ENCODE measurements at places on chromosomes 1 and 21.

DNA sequence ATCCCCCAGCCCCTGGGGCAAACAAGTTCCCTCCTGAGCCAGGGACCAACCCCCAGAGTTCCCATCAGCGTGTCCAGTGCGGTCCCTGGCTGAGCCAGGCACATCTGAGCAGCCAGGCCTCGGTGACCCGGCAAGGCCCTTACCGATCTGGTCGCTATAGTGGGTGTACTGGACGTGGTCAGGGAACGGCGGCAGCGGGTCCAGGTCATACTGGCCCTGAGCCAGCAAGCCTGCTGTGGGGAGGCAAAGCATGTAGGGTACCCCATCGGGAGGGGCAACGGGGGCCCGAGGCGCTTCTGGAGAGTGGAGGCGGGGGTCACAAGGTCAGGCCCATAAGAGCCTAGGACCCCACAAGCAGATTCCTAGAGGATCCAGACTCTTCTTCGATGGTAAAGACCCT is 3.5 kb downstream of the MFAP2 start:
- DNase-seq = no peak

- DNase-seq = no peak
These were observed 232.6 kb upstream of the C1orf174 start for GRCh38 chr1:4132352-4133296.

GRCh38 chr1:240465531-240465940 is 146.4 kb downstream of the GREM2 start:
- no peak for DNase-seq

DNA sequence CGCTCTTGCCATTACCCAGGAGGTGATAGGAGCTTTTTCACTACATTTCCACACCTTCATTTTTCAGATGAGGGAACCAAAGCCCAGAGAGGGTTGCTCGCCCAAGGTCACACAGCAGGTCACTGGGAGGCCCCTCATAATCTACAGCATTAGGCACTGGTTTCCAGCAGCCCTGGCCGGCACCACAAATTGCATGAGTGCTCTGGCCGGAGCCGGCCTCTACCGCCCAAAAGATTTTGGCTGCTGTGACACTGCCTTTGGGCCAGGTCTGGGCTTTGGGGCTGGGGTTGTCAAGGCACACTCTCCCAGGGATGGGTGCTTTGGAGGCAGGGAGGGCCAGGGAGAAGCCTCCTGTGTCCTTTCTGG is 15.4 kb downstream of the DHRS3 start:
- no peak for DNase-seq

GRCh38 chr1:192973988-192974387 is 85.2 kb downstream of the UCHL5 start:
- no peak for DNase-seq

- no peak for DNase-seq
These were observed 89.2 kb upstream of the SELENON start for GRCh38 chr1:25710583-25711347.

GRCh38 chr1:41783189-41783639 is 135.5 kb downstream of the HIVEP3 start:
- peak; percentile 12 for DNase-seq

GRCh38 chr1:107459204-107459904 is 318.5 kb downstream of the NTNG1 start:
- no peak for DNase-seq

DNA sequence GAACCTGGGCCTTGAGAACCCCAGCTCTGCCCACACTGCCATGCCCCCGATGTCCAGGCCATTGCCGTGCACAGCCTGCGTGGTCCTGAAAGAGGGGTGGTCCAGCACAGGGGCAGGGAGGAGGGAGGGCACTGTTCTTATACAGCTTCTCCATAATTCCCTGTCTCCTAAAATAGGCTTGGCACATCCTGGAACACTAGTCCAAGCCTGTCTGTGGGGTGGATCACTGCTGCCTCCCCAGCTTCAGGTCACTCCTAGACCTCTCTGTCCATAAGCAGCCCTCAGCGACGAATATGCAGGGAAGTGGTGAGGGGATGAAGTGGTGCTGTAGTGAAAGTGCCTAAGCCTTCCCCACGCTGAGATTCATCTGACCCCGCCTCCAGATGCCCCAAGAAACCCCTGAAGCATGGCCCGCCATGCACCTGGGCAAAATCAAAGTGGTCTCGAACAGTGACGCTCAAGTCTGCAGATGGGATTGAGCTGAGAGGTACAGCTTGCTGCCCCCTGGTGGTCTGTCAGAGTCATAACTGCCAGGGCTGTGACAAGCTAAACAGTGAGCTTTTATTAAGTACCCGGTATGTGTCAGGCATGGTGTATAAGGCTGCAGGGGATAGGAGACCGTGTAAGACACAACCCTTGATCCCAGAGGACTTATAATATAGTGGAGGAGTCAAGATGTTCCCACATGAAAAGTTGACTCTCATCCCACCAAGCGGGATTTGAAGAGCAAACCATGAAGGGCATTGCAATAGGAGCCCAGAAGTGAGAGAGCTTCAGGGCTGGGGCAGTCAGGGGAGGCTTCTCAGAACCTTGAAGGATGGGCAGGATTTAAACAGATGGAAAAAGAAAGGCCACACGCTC is 66.6 kb downstream of the FAM163A start:
- DNase-seq = peak; percentile 78

DNA sequence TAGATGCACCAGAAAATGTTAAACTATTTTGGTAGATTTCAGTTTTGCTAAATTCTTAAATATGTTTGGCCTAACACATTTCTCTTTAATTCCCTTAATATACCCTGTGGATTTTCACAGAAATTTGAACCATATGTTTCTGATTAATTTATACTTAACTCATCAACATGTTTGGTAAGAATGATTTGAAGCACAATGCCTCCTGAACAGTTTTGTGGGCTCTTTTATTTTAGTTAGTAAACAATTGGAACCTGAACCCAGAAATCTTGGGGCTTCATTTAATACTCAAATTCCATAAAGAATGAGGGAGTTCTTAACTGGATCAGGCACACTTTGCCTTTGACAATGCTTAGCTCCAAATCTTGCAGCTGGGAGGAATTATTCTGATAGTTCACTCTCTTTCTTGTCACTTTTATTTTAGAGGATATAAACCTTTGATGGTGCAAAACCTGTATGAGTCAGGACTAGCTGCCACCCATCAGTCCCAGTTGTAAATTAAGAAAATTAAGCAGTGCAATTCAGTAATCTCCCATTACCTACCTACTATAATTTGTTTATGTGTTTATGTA is 24.6 kb upstream of the LYPLAL1 start:
- no peak for DNase-seq

DNA sequence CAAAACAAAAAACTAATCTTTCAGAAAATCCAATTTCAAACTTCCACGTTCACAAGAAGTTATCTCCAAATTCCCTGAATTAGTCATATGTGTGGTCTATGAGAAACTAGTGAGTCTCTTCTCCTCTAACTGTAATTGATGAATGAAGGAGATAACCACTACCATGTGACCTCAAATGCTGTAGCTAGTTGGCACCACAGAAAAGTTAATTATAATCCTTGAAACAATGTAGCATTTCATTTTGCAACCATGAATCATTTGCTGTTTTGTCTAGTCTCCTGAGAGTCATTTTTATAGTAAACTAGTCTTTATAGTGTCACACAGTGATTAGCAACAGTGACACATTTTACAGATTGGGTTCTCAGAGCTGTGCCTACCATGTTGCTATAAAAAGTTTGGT is 287.5 kb downstream of the LRRIQ3 start:
- DNase-seq = no peak

DNA sequence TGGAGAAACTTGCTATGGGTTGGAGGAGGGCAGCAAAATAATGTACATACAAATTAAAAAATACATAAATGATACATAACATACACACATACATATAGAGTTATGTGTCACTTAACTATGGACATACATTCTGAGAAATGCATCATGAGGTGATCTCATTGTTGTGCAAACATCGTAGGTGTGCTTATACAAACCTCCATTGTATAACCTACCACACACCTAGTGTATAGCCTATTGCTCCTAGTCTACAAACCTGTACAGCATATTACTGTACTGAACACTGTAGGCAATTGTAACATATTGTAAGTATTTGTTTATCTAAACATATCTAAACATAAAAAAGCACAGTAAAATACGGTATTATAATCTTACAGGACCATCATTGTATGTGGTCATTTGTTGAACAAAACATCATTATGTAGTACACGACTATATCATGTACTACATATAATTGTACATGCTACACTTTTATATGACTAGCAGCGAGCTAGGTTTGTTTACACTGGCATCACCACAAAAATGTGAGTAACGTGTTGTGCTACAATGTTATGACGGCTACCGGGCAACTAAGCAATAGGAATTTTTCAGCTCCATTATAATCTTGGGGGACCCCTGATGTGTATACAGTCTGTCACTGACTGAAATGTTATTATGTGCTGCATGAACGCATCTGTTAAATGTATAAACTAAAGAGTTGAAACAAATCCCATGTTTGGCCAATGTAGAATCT is 35.5 kb downstream of the ITGB3BP start:
- DNase-seq = peak; percentile 17

GRCh38 chr1:169676001-169676400 is 35.4 kb downstream of the SELL start:
- DNase-seq = no peak

DNA sequence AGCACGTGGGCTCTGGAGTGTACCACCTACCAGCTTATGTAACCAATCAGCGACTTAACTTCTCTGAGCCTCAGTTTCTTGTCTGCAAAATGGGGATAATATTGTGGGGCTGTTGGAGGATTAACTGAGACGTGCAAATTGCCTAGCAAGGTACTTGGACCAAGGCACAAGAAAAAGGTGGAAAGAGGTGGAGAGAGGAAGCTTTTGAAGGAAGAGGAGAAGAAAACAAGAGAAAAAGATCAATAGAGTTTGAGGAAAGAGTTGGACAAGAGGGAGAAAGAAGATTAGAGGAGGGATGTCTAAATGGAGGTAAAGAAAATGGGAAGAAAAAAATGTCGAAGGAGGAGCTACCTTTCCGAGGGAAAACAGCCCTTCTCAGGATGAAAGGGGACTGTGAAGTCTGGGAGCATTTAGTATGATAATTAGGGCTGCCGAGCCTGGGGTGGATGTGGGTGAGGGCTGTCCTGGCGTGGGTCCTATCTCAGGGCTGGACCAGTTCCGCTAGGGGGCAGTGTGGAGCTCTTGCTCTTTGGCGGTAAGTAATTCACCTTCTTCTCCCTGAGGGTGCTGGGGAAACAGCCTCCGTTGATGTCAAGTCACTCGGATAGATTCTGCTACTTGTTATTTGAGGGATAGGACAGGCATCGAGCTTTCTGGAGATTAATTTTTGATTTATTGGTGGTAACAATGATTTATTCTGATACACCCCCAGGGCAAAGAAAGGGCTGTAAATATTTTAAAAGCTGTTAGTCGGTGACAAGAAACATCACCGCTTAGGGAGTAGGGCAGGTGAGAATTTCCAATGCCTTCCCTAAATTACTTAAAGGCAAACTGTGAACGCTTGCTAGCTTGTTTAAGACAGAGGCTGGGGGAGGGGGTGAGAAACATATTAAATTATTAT is 79.0 kb upstream of the NFASC start:
- DNase-seq = peak; percentile 19

DNA sequence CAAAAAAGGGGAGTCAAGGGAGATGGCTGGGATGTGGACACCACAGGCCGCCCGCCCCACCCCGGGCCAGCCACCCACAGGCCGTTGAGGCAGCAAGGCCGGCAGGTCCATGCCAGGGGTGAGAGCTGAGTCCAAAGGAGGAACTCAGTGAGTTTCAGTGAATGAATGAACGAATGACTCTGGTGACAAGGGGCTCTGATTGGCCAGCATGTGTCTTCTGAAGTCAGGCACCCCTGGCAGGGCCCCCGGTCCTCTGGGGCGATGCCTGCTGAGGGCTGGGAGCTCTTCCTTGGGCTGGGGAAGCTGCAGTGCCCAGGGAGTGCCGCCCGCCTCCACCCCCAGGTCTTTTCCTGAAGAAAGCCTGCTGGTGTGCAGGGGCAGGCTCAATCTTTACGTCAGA is 236.1 kb upstream of the VAMP3 start:
- DNase-seq = no peak

DNA sequence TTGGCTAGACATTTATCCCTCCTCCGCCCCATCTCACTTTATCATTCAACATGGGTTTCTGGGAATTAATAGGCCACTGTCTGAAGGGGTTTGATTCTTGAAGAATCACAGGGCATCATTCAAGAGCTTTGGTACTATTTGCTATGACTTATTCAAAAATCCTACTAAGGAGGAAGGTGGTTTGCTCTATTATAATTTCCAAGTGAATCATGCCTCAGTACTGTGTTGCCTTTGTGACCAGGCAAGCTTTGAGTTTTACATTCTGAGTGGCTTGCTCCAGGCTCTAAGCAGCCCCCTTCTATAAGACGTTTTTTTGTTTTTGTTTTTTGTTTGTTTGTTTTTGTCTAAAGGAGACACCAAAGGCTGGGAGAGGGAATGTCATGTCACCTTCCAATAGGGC is 2.6 kb downstream of the C1orf21 start:
- DNase-seq = no peak

DNA sequence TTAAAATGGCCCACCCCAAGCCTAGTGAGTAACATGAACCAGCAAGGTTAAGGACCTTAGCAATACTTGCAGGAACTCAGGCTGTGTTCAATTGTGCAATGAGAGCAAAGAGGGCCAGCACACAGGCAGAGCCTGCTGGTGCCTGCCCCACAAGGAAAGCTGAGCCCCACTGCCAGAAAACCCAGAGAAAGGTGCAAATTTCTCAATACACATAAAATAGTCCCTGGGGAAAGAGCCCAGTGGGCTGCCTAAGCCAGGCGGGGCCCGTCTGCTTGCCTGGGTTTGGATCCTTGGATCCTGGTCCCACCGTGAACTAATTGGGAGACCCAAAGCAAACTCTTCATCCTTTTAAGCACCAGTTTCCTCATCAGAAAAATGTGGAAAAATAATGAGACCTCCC is 128.5 kb upstream of the CACNA1E start:
- no peak for DNase-seq

DNA sequence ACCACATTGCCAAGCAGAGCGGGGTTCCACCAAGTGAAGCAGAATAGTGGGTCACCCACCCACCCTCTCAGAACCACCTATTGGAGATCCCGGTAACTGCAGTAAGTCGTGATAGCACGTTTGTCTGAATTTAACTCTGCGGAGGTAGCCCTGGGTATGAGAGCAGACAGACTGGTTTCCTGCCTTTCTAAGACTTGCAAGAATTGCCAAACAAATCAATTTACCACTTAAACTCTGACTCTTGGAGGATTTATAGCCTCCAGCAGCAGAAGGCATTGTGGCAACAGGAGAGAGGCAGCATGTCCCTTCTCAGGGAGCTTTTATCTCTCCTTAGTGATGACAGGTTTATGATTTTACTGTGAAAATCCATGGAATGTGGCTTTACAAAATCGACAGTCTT is 287.9 kb upstream of the FMN2 start:
- DNase-seq = no peak
